ENCODE measurements at places on chromosomes 3 and 15.

GRCh38 chr3:69591164-69591736 lies 148.0 kb upstream of the MITF start:
- no peak for ATAC-seq

GRCh38 chr15:40563426-40563825 lies 1.4 kb downstream of the CCDC32 start:
- no peak for ATAC-seq

DNA sequence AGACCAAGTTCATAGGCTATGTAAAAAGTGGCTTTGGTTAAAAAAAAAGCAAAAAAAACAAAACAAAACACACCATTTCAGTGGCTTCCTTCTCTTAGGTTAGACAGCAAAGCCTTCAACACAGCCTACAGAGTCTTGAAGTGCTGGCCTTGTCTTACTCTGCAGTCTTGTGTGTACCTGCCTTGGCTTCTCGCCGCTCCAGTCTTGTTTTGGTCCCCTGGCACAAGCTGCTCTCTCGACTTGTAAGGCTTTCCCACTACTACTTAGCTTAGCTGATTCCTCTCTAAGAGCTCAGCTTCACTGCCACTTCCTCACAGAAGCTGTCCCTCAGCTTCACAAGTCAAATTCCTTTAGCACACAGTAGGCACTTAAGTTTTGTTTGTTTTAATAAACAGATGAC lies 63.0 kb downstream of the ST3GAL6 start:
- no peak for ATAC-seq

GRCh38 chr15:70082281-70082900 lies 15.3 kb downstream of the TLE3 start:
- no peak for ATAC-seq

- no peak for ATAC-seq
Observed at GRCh38 chr15:32642667-32643435, 1.3 kb downstream of the SCG5 start.

DNA sequence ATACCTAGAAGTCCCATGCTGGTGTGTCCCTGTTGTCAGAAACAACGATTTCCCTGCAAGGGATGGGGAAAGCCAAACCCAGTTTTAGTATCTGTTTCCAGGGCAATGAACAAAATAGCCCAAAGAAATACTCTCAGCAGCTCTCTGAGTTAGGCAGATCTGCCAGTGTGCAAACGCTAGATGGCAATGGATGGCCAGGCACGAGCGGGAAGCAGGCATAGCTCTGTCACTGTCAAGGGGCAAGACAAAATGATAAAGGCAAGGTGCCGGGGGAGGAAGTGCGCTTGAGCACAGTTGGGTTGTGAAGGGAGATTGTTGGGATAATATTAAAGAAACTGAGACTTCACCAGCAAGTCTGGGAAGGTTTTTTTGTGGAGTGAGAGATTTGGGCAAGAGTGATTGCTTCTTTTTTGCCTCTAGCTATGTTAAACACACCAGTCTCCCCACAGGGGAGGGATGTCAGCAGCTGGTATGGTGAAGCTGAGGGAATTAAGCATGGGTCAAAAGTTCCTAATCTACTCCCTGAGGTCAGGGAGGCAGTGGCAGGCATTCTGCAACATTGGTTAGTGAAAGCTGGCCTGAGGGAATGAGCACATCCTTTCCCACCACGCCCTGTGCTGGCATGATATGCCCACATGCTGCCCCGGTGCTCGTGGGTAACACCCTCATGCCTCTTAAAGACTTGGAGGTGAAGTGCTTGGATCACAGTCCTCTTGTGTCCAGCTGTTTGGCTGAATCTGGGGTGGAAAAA lies 117.5 kb downstream of the PDCD6IP start:
- ATAC-seq, result no peak

- ATAC-seq, result no peak
Observed at GRCh38 chr3:139774560-139775302, 97.0 kb upstream of the NMNAT3 start.

DNA sequence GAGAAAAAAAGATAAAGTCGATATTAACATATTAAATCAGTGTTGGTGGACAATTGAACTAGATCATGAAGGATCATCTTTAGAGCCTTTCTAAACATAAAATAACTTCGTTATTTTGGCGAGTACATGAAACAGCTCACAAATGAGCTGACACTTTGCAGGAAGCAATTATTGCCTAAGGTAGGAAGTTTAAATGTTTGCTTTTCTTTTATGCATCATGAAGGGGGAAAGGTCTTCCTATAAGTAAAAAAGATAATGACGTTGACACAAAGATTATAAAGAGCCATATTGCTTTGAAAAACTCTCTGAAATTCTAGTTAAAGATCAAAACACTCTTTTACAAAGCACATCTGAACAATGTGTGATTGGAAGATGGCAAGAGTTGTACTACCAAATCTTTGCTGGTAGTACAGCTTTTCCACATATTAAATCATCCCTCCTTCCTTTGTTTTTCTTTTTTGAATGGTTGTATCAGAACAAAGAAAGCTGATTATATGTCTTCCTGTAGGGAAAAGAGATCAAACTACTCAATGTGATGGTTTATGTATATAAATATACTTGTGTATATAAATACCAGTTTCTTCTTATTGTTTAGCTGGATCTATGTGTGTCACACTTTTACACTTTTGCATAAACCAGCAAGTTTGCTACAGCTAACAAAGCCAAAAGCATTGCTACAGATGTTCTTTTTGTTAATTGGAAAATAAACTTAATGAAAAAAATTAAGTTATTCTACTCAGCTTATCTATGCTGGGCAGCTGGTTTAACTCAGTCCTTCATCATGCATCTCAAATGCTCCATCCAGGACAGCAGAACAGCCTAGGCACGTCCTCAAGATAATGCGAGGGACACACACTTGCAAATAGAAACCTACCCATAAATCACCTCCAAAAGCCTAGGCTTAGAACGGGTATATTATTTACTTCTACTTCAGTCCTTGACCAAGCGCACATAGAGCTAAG lies 850.8 kb upstream of the ROBO1 start:
- no peak for ATAC-seq

DNA sequence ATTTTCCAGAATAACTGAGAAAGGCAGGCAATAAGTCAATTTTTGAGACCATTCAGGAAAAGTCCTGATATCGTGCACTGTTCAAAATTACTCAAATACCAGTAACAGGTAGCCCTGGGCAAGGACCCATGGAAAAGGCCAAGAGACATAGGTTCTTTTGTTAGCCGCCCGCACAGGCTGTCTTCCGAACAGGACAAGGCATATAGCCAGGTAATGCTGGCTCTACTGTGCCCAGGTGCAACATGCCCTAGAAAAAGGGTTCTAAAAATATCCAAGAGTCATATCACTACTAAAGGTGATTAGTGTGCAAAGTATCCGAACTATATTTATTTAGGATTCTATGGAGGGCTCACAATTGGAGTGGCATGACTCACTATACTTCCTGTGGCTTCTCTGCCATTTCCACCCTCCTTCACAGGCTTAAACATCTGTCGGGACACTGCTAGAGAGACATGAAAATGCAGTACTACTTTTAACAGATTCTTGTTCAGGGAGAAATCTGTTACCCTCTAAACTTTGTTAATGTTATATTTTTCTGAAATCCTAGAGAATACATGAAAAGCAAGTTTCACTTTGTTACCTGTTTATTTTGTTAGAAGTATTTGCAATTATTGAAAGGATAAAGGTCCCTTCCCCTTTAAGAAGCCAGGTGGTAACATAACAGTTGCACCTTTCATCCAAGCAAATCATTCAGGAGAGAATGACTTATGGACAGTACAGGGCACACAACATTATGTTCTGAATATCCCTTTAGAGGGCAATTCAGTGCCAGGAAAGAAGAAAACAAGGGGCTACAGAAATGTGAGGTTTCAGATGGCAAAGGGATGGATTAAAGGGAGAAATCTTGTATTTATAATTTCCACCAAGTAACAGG lies 293.3 kb upstream of the THBS1 start:
- peak; percentile 57 for ATAC-seq

DNA sequence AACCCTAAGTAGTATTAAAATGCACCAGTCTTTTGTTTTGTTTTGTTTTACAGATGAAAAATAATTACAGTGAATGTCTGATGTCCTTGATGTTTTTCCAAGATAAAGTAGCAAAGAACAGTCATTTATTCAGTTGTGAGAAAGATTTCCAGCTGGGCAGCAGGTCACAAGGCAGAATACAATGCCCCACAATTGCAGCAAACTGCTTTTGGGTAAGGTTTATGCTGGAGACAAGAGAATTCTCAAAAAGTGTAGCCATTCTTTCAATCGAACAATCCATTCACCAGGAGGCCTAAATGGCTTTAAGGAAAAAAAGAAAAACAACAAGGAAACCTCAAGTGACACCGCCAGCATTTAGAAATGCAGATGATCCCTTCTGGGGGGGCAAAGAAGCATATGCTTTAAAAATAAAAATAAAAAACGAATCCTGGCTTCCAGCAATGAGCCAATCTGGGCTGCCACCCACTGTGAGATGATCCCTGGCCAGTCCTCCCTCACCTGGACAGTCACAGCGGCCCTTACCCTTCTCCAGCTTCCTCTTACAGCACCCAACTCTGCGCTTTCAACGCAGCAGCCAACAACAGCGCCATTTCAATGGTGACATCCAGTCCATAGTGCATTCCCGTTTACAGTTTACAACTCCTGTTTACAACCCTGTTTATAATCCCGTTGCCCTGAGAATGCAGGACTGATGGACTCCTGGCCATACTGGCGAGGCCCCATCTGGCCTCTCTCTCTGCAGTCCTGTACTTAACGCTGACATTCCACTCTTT lies 25.7 kb upstream of the WNT5A start:
- ATAC-seq, result peak; percentile 37

DNA sequence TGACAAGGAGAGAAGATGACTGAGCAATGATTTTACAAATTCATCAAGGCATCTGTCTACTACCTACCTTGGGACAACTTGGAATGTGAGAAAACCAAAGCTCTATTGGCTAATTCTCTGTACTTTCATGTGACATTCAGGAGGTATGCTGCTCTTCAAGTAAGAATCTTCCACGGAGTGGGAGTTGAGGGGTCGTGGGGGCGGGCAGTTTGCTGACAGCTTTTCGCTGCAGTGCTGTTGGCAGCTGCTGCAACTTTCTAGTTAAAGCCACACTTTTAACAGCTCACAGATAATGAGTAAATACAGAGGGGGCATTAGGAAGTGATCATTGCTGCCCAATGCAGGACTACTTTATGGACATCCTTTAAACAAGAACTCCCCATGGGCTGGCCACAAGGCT lies 22.3 kb downstream of the CLDN1 start:
- no peak for ATAC-seq

GRCh38 chr3:16289144-16289889 lies 24.3 kb downstream of the OXNAD1 start:
- peak; percentile 36 for ATAC-seq

- peak; percentile 3 for ATAC-seq
Observed at GRCh38 chr3:71582612-71583565, 639 bp downstream of the FOXP1 start.

GRCh38 chr3:48157202-48157840 lies 30.9 kb downstream of the CDC25A start:
- ATAC-seq, result no peak

DNA sequence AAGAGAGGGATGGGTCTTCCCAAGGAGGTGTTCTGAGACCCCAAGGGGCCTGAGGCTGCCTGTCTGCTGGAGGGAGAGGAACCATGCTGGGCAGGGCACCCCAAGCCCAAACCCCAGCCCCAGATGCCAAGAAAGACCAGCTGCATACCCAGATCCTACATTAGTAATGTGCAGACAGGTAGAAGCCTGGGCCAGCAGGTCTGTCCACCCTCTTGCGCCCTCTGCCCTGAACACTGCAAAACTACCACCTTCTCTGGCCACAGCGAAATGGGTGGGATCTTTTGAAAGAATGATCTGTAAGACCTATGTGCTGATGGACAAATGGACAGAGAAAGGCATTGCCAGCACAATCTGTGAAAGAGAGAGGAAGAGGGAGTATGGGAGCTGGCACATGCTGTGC lies 283.2 kb downstream of the EPHB1 start:
- ATAC-seq, result no peak

DNA sequence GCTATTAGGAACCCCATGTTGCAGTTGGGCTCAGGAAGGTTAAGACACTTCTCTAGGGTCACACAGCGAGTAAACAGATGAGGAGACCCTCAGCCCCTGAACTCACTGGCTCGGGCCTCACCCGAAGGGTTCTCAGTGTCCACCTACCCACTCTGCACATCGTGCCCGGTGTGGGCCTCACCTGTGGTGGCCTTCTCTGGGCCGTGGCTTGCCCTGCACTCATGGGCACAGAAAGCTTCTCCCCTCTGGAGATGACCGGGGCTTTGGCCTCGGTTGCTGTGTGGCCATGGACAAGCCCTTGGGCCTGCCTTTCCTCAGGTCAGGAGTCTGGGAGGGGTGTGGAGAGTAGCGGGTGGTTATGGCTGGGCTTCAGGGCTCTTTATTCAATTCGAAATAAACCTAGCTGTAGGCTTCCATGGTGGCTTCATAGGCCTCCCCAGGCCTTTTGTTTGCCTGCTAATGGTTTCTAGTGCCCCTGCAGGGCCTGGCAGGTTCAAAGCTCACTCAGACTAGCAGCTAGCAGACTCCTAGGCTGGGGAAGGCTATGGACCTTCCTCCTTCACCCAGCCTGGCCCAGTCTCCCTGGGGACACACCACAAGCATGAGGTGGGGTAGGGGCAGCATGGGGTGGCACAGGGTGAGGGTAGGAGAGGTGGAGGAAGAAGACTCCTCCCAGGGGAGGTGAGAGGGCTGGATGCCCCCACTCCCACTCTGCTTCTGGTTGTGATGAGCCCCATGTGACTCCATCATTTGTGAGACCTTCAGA lies 103.1 kb downstream of the LINGO1 start:
- ATAC-seq, result no peak

DNA sequence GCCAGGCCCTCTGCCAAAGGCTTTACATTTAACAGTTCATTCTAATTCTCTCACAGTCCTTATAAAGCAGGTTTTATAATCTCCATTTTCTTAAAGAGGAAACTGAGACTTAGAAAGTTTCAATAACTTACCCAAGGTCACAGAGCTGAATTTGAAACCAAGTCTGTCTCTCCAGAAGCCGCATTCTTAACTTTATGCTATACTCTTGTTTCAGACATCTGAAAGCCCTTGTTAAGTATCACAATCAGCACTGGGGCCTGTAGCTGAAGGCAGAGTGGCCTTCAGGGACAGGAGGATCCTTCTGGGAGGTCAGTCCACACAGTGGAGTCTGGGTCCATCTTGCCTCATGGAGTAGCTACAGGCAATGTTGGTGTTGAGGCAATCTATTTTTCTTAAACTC lies 27.9 kb downstream of the LRRN1 start:
- ATAC-seq, result no peak

GRCh38 chr3:71070497-71071463 lies 512.7 kb downstream of the FOXP1 start:
- no peak for ATAC-seq

- ATAC-seq, result no peak
Observed at GRCh38 chr3:164879201-164879600, 199.1 kb downstream of the SI start.

Data from SK-N-SH treated with all-trans-retinoic acid at 6 μM for 48 hours (cell line).